ENCODE measurements at places on chromosomes 13 and 19. TPM values are rescaled to one million over a fixed set of nuclear protein-coding genes. Genes with fewer than 3 reads are reported as not detected.

GRCh38 chr13:101383595-101383994 lies 32.7 kb downstream of the NALCN start:
- DNase-seq: no peak

- no peak for DNase-seq
Observed at GRCh38 chr19:12969292-12969988, at the start of gene DAND5. Gene DAND5, plus strand, starts transcription at chr19:12969576. Its CDS starts 85 bp downstream, at chr19:12969661.

DNA sequence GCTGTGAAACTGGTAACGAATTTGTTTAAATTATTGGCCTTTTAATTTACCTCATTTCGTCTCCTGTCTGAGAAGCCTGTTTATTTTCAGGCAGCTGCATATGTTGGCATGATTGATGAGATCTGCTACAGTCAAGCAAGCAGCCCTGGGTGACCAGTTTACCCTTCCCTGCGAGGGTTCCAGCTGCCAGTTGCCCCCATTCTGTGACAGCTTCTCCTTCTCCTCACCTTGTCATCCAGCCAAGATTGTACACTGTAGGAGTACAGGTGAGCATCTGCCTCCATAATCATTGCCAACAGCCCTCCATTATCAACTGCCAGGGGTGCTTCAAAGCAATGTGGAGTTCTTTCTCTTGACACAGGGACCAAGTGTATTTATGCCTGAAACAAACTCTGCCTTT lies 1979.9 kb upstream of the PRR20A start:
- DNase-seq: no peak

DNA sequence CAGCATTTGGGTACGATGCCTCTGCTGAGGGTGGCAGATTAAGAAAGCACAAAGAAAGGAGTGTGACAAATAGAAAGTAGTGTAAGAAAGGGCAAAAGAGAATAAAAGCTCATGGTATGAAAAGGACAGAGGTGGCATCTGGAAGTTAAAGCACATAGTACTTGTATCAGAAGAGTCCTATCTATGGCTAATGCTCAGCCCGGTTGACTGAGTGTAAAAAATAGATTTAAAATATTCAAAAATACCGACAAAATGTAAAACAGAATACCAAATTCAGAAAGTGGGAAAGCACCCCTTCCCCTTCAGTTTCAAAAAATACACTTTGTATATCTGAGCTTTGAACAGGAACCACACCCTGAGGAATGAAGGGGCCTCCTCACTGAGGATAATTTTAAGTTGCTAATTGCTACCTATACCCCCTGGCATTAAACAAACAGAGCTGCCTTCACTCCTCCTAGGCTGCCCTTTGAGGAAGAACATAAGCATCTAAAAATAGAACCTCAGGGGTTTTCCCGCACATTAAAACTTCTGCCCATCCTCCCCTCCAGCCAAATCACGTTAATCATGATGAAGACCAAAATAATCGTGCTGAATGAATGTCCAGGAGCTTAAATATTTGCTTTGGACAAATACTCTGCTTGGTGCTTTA lies 43.3 kb downstream of the DLEU7 start:
- no peak for DNase-seq

GRCh38 chr13:109693213-109693612 lies 93.2 kb downstream of the IRS2 start:
- DNase-seq: no peak

- DNase-seq: no peak
Observed at GRCh38 chr19:39277598-39277997, 9.4 kb downstream of the IFNL2 start.

Gene GARRE1
- polyA plus RNA-seq: 2.1 TPM

Gene SYT5
- 0.24 TPM for polyA plus RNA-seq

Gene CEACAM7
- not detected for polyA plus RNA-seq
